Colonic mucosa (tissue), 4 donors: ENCODE measurements at places on chromosomes 2 and 18. TPM values are rescaled to one million over a fixed set of nuclear protein-coding genes. Genes with fewer than 3 reads are reported as not detected.

Gene DSC1
- 0.05 TPM for total RNA-seq

Gene TMEM169
- 0.15 TPM for total RNA-seq

Gene RBM44
- 0.48 TPM for total RNA-seq

Gene FOXD4L1
- total RNA-seq = not detected

GRCh38 chr2:137942037-137942832, 22.0 kb upstream of the HNMT start:
- DNase-seq = no peak

DNA sequence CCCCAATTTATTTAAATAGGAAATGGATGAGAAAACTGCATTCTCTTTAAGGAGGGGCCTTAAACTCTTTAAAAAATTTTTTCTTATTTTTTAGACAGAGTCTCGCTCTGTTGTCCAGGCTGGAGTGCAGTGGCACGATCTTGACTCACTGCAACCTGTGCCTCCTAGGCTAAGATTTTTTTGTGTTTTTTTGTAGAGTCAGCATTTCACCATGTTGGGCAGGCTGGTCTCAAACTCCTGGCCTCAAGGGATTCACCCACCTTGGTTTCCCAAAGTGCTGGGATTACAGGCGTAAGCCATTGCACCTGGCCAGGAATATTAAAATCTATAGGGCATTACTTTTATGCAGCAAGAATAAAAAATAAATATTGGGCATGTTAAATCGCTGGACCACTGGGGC, 56.0 kb downstream of the GALR1 start:
- no peak for DNase-seq

- DNase-seq = no peak
These were observed 112.5 kb downstream of the VIT start for GRCh38 chr2:36809069-36809445.

- DNase-seq = no peak
These were observed 2.0 kb downstream of the OTOF start for GRCh38 chr2:26475832-26476501.

GRCh38 chr2:44708661-44709000, 232.9 kb upstream of the SIX3 start:
- no peak for DNase-seq

GRCh38 chr2:58336416-58336815, 95.3 kb upstream of the FANCL start:
- DNase-seq = no peak

DNA sequence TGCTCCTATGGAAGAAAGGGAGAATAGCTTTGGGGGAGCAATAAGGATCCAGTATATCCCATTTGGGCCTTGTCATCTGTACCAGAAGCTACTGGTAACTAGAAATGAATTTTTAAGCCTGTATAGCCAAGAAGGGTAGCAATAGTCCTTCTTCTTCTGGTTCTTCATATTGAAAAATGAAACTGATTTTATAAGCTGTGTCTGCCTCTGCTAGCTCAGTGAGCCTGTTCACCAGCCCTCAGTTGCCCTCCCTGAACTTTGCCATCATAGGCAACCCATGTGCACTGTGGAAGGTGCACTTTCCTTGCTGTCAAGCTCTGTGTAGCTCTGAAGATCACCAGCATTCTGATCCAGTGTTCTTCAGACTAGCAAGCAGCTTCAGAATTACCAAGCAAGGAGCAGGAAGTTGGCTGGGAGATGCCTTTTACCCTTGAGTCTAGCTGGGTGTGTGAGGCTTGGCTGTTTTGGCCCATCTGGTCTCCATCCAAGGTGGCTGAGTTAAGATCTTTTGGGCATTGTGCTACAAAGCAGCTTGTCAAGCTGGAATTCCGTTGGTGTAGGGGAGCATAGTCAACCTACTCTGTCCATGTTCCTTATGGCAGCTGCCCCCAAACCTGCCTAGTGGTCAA, 55.8 kb upstream of the MGAT5 start:
- DNase-seq = no peak

DNA sequence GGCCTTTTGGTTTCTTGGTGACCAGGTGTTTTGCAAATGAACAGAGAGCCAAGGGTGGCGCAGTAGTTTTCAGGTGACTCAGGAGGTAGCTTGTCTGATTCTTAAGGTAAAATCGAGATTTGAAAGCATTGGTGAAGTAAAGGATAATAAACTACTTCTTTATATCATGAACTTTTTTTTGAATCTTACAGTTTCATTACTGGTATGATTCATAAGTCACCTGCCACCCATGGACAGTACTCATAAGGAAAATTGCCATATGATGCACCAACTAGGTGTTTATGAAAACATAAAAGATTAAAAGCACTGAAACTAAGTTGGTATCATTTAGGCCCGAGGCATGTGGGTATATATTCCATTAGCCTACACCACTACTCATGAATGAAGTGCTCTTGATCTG, 84.1 kb upstream of the MGAT5 start:
- no peak for DNase-seq

- no peak for DNase-seq
These were observed 72.3 kb downstream of the SLC66A3 start for GRCh38 chr2:11227595-11227994.

DNA sequence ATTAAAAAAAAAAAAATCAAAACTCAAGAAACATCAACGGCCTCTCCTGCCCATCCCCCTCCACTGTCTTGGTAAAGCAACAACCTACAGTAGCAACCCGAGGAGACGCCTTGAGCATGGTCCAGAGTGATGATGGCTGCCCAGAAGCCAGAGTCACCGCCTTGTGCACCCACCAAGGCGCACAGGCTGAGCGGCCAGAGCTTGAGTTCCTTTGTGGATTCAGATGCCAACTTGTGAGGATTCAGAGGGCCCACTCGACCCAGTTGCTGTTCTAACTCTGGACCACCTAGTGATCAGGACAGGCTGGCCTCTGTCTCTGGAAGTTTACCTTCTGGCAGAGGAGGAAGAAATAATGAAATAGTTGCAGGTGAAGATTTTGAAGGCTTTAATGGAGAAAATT, 105.0 kb downstream of the PDCL3 start:
- DNase-seq = no peak

DNA sequence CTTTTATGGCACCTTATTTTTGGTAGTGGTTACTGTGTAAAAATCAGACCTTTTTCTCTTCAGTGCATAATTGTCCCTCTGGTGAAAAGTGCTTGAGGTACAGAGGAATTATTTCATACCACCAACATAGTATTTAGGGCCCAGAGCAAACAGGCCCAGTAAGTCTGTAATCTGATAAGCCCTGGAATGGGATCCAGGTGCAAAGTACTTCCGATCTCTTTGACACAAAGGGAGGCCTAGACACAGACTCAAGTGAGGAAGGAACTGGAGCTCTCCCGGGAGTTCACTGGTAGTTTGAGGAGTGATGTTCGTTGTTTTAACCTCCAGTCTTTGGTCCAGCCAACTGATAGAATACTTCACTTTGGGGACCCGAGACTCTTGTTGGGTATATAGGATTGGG, 57.4 kb downstream of the RAB31 start:
- no peak for DNase-seq
